ENCODE measurements at places on chromosomes 7 and 10.
A peak's percentile ranks its signal among the peaks of the same experiment; 100 is the strongest.

GRCh38 chr7:147916573-147916972, 674.0 kb upstream of the C7orf33 start:
- no peak for DNase-seq

GRCh38 chr10:95341716-95342130, 50.9 kb upstream of the PDLIM1 start:
- no peak for DNase-seq

DNA sequence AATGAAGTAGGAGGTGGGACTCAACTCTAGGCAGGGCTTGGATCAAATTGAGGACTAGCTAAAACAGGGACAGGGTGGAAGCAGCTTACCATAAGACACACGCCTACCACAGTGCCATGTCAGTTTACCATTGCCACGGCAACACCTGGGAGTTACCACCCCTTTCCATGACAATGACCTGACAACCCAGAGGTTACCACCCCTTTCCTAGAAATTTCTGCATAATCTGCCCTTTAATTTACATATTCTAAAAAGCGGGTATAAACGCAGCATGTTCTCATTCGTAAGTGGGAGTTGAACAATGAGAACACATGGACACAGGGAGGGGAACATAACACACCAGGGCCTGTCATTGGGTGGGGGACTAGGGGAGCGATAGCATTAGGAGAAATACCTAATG, 72.7 kb downstream of the GCC1 start:
- no peak for DNase-seq

GRCh38 chr7:82210416-82211184, 233.0 kb downstream of the CACNA2D1 start:
- no peak for DNase-seq

DNA sequence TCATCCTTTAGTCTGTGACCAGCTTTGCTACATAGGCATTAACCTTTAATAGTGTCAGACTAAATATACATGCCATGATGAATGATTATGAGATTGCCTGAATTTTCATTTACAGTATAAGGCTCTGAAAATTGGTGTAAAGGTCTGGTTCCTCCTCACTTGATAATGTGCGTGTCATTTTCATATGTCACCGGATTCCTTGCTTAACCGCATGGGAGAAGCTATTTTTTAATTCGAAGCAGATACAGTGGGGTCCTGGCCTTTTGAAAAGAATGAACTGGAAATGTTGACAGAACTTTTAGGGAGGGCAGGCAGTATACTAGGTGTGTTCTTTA, 192.4 kb upstream of the SH2B2 start:
- no peak for DNase-seq

DNA sequence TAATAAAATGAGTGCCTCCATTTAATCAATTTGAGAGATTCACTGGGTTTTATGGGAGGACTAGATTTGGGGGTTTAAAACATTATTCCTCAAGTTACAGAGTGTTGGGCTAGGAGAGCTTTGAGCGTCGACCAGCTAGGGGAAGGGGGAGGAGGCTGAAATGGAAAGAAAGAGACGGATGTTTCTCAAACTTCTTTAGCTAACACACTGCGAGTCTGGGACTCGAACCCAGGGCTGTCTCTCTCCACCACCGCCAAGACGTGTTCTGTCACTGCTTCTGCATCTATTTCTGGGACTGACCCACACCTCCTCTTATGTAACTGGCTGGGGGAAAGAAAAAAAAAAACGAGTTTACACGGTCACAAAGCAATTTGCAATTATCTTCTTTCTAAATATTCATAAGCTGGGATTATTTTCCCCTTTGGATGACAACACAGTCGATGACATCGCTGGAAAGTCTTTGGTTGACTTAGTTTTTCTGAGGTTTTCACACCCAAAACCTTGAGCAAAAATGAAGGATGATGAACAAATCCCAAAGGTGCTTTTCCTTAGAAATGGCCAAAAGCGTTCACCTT, 27.2 kb downstream of the CHST15 start:
- DNase-seq: no peak

- DNase-seq: no peak
Observed at GRCh38 chr10:33240931-33241330, 93.5 kb downstream of the NRP1 start.

GRCh38 chr7:123431075-123431614, 103.2 kb downstream of the IQUB start:
- no peak for DNase-seq

DNA sequence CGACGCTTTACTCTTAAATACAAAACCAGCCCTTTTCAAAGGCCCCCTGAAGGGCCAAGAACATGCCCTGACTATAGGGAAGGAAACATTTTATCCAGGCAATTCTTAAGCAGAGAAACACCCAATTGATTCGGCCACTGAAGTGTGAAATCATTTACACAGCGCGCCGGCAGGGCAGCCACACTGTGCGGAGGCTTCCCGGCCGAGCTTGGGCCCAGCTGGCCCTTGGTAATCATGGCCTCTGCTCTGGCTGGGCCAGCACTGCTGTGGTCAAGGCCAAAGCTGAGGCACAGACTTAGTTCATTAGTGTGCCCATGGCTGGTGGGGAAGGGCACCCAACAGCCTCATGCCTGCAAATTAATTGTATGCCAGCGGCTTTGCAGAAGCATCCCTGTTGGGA, 143.7 kb upstream of the HABP2 start:
- no peak for DNase-seq

DNA sequence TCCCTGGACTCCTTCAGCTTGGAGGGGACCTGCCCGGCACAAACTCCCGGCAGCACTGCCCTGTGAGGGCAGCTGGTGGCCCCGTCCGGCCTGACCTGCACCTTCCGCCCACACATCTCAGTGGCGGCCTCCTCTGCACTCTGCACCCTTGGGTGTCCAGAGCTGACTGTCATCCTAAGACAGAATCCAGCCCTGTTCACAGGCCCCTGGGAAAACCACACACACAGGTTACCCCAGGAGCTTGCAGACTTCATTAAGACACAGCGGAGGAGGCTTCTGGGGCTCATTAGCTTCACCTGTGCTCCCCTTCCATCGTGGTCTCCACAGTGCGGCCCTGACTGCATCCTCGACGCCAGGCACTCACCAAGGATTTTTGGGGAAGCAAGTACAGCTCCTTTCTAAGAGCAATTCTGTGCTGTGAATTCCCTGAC, 51.5 kb upstream of the SHH start:
- no peak for DNase-seq

- DNase-seq: no peak
Observed at GRCh38 chr7:27890205-27890849, 150.4 kb downstream of the TAX1BP1 start.

DNA sequence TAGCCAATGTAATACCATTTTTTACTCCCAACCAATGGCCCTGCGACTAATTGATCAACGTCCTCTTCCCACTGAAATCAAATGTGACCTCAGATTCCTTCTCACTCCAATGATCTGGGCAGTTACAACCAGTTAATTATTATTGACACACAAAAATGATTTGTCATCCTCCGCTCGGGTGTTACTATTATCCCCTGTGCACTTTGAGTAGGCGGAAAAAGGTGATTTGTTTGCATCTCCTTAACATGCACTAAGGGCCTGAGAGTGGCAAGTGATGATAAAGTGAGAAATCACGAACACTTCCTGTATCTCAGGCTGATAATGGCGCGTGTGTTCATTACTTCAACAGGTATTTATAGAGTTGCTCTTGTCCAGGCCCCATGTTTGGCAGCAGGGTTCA, 40.9 kb upstream of the PNLIP start:
- no peak for DNase-seq

- no peak for DNase-seq
Observed at GRCh38 chr10:102322914-102323313, 72.6 kb upstream of the NFKB2 start.

GRCh38 chr7:17887286-17887685, 53.0 kb downstream of the SNX13 start:
- no peak for DNase-seq

DNA sequence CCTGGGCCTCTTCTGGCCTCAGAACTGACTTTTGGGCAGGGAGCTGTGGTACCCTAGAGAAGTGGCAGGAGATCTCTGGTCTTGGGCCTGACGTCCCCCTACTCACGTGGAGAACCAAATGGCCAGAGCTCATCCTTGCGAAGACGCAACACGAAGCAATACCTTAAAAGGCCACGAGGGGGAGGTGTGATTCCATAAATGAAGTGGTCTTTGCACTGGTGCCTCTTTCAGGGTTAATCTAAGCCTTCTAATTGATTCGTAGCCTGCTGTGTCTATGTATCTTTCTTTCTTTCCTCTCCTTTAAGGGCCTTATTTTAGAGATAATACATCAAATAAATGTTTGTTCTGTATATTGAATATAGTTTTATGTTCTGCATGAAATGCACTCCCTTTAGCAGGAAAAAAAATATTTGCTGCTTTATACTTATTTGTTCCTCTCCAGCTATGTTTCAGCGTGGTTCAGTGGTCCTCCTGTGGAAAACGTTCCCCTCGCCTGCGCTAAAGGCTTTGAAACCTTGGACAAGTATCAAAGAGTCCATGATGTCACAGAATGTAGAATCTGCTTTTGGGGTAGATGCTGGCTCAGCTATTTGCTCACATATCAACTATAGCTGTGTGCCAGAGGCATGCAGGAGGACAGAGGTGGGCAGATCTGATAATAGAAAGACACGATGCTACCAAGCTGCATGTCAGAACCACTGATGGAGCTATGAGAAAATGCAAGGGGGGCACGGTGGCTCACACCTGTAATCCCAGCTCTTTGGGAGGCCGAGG, 41.0 kb downstream of the STRA8 start:
- peak; percentile 54 for DNase-seq

- DNase-seq: no peak
Observed at GRCh38 chr10:34290412-34291081, 524.5 kb downstream of the PARD3 start.

GRCh38 chr7:91083855-91084644, 180.2 kb upstream of the FZD1 start:
- DNase-seq: no peak

GRCh38 chr10:93071177-93071472, 2.6 kb upstream of the CYP26A1 start:
- no peak for DNase-seq

DNA sequence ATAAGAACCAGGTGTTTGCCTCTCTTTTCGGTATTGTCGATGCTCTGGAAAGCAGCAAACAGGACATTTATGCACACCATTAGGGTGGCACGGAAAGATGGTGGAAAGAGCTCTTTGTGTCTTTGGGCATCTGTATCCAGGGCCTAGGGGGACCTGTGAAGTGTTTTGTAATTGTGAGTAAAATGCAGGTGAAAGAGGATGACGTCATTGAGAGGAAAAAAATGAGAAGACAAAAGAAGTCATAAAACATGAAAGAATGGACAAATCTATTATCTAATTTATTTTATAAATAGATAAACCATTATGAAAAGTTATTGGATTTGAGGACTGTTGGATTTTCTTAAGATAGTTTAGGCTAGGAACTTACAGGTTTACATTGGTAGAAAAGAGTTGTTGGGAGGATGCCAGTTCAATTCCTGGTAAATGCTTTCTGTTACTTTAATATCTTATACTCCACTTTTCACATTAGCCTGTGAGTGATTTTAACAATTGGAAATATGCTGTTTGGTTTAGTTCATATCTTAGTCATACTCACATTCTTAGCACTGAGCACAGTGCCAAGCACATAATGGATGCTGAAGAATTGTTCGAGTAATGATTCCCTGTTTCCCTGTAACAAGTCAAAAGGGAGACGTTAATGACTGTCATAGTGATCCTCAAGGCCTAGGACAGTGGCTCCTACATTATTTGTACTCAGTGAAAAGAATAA, 62.6 kb downstream of the EXOC4 start:
- DNase-seq: no peak

GRCh38 chr7:12964836-12965235, 277.4 kb downstream of the ARL4A start:
- no peak for DNase-seq

DNA sequence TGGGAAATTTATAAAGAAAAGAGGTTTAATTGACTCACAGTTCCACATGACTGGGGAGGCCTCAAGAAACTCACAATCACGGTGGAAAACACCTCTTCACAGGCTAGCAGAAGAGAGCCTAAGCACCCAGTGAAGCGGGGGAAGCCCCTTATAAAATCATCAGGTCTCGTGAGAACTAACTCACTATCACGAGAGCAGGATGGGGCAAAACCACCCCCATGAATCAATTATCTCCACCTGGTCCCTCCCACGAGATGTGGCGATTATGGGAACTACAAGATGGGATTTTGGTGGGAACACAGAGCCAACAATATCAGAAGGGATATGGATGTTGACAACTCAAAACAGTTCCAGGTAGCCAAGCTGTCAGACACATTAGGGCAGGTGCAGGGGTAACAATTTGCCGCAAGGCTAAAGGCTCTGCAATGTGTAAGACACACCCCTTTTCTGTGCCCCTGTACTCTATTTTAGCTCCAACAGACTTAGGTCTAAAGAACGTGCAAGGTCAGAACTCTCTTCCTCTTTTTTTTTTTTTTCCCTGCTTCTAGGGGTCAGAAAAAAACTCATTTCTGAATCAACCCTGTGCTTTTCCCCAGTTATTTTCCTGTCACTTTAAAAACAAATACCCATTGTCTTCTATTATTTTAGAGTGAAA, 30.7 kb upstream of the RBM20 start:
- no peak for DNase-seq

DNA sequence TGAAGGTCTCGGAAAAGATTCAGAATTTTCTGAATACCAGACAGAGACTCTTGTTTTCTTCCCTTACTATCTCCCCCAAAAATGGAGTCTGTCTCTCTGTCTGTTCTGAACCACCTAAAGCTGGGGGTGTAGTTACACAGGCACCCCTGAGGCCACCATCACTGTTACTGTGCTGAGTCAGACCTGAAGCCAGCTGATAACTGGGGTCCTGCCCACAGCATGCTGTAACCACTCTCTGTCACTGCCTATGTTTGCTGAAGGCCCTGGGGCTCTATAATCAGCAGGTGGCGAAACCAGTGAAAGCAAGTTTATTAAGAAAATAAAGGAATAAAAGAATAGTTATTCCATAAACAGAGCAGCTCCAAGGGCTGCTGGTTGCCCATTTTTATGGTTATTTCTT, 575.2 kb upstream of the POT1 start:
- DNase-seq: no peak

- DNase-seq: no peak
Observed at GRCh38 chr10:130432271-130432670, 296.1 kb downstream of the GLRX3 start.

DNA sequence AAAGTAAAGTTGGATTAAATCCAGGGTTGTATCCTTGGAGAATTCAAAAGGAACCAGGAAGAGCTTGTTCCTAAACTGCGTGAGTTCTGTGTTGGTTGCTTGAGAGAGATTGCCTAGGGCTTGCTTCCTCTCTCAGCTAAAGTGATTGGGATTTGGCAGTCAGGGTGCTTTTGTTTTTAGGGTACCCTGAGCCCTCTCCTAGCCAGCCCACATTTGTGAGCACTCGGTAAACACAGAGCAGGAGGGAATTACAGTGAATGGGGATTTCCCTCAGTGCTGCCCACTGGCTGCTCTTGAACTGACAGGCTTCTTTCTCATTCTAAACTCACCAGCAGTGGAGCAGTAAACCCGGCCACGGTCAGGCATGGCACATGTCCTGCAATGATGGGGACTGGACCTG, 146.9 kb downstream of the TPST1 start:
- DNase-seq: no peak

- no peak for DNase-seq
Observed at GRCh38 chr10:21191512-21191911, 294.4 kb upstream of the NEBL start.

GRCh38 chr10:67549390-67549789, 146.6 kb downstream of the CTNNA3 start:
- no peak for DNase-seq

GRCh38 chr10:86330778-86331763, 35.5 kb downstream of the GRID1 start:
- no peak for DNase-seq

- no peak for DNase-seq
Observed at GRCh38 chr10:4008676-4009382, 223.8 kb upstream of the KLF6 start.
